Anterior cingulate cortex (tissue), 58 donors: ENCODE measurements at places on chromosomes 3 and 15.

- DNase-seq: no peak
Measured at GRCh38 chr3:72082776-72083462, 298.0 kb upstream of the PROK2 start.

DNA sequence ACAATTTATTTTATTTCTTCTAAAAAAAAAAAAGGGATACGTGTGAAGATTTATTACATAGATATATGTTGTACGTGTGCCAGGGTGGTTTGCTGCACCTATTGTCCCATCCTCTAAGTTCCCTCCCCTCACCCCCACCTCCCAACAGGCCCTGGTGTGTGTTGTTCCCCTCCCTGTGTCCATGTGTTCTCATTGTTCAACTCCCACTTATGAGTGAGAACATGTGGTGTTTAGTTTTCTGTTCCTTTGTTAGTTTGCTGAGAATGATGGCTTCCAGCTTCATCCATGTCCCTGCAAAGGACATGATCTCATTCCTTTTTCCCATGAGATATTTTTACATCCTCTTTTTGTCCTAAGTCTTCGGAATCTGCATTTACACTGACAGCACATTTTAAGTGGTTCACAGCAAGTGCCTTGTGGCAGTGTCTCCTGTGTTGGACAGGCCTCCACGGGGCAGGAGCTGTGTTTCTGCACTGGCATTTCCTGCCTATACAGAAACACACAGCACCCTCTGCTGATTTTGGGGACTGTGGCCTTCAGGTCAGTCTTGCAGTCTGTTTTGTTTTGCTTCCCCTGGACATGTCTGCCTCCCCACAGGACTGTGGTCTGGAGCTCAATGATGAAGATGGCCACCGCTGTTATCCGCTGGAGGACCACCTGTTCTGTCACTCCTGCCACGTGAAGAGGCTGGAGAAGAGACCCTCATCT is 12.7 kb upstream of the SACM1L start:
- DNase-seq: no peak

- no peak for DNase-seq
Measured at GRCh38 chr3:190340071-190340470, 17.8 kb upstream of the CLDN1 start.

DNA sequence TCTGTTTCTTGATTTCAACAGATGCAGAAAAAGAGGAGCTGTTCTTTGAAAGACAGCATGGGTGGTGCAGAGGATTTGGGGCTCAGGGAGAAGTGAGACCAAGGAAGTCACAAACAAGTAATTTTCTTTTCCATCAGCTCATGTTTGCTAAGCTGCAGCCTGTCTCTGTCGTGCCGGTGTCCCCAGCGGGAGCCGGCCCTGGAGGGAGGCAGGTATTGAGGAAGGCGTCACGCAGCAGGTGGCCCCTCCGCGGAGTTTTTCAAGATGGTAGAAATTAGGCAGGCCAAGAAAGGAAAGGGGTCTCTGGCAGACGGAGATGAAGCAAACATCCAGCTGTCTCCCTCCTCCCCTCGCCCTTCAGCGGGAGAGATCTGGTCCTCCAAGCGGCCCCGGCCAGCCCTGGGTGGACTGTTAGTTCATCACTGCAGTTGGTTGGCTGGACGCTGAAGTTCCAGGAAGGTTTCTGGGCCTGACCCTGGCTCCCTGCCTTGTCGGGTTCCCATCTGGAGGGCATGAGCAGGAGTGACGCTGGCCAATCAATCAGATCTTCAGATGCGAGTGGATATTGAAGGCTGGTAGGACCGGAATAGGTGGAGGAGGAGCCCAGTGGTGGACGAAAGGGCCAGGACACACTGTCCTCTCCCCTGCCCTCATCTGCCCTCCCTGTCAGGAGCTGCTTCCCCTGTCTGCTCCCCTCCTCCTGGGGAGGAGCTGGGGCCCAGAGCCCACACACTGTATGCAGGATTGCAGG is 27.7 kb upstream of the MUC4 start:
- DNase-seq: no peak

GRCh38 chr15:56394909-56395308 is 29.7 kb downstream of the TEX9 start:
- DNase-seq: no peak

GRCh38 chr15:27486683-27487647 is 516.0 kb downstream of the GABRG3 start:
- no peak for DNase-seq

GRCh38 chr3:192482391-192482790 is 244.9 kb downstream of the FGF12 start:
- no peak for DNase-seq

- no peak for DNase-seq
Measured at GRCh38 chr3:48684054-48684349, 1.7 kb downstream of the NCKIPSD start.

GRCh38 chr15:26724381-26725150 is 48.3 kb downstream of the GABRB3 start:
- no peak for DNase-seq

DNA sequence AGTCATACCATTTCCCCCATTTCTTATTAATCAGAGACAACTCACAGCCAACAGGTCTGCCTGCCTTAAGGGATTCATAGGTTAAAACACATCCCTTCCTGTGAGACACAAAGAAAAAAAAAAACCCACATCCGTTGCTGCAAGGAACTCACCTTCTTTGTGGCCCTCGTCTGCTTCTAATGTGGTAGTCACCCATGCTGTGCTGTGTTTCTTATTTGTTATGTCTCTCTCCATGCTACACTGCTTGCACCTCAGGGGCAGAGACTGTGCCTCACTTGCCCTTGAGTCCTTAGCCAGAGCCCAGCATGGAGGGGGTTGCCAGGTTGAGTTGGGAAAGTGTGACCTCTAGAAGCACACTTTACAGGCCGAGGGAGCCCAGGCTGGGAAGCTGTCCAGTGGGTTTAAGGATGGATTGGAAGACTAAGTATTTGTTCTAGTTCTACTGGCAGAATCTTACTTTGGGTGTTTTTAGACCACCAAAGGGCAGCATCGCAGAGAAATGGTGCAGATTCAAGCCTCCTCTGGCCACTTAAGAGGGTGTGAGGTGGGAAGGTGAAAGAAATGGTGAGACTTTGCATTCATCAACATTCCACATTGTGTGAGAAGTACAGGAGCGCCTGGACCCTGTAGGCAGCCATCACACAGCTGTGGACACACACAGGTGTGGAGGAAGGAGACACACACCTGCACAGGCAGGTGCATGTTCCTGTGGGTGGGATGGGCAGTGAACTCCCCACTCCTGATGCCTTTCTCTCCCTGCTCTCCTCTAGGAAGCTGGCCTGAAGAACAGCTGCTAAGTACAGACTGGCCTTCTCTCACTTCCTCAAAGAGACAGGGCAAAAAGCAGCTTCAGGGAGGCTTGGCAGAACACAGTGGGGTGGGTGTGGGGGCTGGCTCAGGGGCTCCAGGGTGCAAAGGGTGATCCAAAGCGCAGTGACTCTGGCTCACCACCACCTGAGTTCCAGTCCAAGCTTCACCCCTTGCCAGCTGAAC is 48.8 kb downstream of the GLB1 start:
- no peak for DNase-seq

- DNase-seq: no peak
Measured at GRCh38 chr3:155619118-155619915, 125.6 kb downstream of the PLCH1 start.

DNA sequence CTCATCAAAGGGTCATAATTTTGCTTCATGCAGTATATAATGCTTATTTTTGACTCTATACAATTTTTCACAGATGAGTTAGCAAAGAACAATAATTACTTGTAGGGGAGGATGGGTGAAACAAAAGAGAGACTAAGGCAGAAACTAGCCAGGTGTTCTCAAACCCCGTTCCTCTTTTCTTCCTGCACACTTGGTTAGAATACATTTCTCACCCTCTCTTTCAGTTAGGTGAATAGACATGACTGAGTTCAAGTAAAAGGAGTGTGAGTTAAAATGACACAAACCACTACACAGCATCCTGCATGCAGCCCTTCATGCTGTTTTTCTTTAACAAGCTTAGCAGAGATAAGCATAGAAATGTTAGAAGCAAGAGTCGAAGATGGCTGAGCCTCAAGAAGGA is 922.2 kb downstream of the TBL1XR1 start:
- DNase-seq: no peak

- DNase-seq: no peak
Measured at GRCh38 chr15:91904942-91905341, 51.4 kb downstream of the SLCO3A1 start.

DNA sequence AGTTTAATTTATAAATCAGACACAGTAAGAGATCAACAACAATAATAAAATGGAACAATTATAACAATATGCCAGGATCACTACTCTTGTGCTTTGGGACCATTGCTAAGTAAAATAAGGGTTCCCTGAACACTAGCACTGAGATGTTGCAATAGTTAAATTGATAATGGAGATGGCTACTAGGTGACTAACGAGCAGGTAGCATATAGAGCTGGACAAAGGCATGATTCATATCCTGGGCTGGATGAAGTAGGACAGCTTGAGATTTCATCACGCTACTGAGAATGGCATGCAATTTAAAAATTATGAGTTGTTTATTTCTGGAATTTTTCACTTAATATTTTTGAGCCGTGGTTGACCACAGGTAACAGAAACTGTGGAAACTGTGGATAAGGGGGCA is 20.7 kb upstream of the MYZAP start:
- DNase-seq: no peak

DNA sequence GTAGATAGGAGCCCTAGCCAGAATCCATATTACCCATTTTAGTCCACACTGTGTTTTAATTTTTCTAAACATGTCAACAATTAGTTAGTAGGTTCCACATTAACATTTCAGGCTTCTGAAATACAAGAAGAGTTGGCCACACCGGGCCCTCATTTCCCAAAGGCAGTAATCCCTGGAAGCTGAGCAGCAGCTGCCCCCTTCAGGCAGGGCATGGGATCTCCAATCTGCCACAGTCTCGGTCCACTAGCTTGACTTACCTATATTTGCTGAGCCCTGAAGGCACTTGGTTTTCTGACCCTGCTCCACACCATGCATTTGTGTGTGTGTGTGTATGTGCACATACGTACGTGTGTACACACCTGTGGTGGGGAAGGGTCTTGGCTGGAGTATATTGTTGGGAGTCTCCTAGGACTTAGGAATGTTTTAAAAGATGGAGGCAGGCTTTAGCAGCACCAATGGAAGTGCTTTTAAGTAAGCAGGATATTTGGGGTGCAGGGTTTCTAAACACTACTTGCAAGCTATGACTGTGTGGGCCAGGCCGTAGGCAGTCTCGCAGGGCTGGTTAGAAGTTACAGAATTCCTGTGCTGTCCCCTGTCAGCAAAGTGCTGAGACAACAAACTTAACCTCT is 71.2 kb upstream of the SOX14 start:
- DNase-seq: no peak

- DNase-seq: no peak
Measured at GRCh38 chr3:112005091-112005672, 6.5 kb downstream of the TAGLN3 start.

DNA sequence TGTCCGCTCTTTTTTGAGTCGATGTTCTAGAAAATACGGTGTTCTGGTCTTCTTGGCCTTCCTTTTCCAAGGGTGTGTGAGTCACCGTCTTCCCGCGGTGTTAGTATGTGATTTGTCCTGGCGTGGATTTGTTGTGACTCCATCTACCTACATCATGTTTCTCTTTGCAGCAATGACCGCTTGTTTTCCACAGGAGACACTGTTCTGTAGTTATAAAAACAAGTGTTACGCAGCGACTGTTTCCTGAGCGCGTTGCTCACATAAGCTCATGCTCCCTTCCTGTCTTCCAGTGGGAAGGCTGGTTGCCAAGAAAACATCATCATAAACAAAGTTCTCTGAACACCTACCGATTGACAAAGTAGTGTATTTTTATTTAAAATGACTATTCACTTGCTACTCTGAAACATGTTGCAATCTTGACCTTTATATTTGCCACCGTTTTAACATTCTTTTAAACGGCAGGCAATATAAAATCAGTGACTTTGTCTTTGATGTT is 19.0 kb downstream of the USP13 start:
- no peak for DNase-seq

DNA sequence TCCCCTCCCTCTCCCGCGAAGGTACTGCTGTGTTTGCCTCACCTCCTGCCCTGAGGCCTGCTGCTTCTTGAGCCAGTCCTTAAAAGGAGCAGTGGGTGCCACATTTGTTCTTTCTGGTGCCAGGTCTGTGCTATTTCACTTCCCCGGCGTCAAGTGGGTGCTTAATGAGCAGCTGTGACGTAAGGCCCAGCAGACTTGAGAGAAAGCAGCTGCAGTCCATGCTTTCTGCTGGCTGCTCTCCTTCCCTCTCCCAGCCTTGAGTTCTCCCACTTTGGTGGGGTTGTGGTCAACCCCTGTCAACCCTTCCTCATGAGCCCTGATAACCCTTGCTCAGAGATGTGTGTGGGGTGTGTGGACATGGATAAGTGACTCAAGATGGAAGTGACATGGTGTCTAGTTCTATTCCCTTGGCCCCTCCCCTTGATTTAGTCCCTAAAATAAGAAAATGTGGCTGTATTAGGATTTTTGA is 6.9 kb downstream of the INAFM2 start:
- no peak for DNase-seq

- DNase-seq: no peak
Measured at GRCh38 chr3:123609063-123609462, 24.2 kb upstream of the HACD2 start.

GRCh38 chr3:190036631-190037030 is 84.1 kb downstream of the P3H2 start:
- no peak for DNase-seq

DNA sequence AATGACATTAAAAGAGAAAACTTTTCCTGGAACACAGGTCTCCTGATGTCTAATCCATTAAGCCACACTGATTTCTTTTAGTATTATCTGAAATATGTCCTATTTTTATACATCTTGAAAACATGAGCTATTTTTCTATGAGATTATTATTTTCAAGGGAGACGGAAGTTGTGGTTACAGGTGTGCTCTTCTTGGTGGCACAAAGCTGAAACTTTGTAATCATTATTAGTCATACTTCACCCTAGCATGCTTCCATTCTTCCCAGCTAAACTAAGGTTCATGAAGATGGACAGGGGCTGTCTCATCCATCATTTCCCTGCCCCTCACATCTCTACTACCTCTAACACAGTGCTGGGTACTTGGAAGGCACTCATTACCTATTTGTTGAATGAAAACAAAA is 85.6 kb upstream of the POU1F1 start:
- no peak for DNase-seq

DNA sequence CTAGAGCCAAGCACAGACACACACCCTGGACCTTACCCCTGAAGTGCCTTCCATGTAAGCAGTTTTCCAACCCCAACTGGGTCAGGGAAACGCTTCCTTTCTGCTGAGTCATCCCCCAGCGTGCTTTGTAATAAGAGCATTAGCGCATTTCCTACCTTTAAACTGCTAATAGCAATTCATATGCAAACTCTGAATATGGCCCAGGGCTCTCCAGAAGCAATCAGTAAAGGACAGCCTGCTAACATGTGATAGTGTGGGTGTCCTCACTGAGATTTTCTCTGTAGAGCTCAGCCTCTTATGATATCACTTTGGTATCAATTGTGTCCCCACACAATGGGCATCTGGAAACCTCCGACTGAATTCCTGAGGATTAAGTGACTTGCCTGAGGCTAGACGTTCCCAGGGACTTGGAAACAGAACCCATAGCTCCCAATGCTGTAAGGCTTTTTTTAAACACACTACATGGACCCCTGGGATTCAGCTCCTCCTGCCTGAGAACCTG is 5.6 kb downstream of the GABRB3 start:
- DNase-seq: no peak
